ENCODE measurements at places on chromosomes 16 and 17. TPM values are rescaled to one million over a fixed set of nuclear protein-coding genes. Genes with fewer than 3 reads are reported as not detected.

- peak; percentile 94 for DNase-seq
These were observed at the start of gene FOXC2 for GRCh38 chr16:86566601-86566965. TSS of gene FOXC2 (plus strand) at chr16:86566829. CDS start at chr16:86567336, 507 bp downstream.

DNA sequence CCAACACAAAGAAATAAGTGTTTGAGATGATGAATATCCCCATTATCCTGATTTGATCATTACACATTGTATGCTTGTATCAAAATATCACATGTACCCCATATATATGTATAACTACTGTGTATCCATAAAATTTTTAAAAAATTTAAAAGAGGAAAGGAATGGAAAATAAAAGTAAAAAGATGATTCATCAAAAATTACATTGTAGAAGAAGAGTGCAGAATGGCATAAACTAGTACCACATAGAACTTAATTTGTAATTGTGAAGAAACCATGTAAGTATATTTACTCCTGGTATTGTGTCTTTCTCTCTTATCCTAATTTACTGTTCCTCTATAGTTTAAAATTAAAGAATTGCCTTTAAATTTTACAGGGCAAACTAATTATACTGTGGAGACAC lies 11.5 kb upstream of the KRT10 start:
- no peak for DNase-seq

- DNase-seq, result no peak
These were observed 4.6 kb downstream of the ANKRD11 start for GRCh38 chr16:89485701-89486246.

DNA sequence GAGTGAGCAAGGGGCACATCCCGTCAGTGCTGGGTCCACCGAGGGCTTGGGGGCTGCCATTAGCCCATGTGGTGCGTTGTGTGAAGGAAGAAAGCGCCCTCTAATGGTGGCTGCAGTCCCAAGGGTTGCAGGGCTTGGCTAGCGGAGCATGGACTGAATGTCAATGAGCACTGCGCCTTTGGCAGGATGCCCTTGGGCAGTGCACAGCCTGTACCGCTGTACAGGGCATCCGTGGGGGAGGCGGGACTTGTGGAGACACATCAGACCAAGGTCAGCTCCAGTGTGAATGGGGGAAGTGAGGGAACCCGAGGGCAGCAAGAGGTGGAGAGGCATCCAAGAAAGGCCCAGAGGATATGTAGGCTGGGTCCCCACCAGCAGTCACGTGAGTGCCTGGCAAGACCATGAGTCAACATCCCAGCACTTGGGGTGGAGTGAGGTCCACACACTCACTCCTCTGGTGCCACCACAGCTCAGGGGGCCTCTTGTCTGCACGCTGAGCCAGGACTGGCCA lies 75.5 kb upstream of the MED9 start:
- no peak for DNase-seq

DNA sequence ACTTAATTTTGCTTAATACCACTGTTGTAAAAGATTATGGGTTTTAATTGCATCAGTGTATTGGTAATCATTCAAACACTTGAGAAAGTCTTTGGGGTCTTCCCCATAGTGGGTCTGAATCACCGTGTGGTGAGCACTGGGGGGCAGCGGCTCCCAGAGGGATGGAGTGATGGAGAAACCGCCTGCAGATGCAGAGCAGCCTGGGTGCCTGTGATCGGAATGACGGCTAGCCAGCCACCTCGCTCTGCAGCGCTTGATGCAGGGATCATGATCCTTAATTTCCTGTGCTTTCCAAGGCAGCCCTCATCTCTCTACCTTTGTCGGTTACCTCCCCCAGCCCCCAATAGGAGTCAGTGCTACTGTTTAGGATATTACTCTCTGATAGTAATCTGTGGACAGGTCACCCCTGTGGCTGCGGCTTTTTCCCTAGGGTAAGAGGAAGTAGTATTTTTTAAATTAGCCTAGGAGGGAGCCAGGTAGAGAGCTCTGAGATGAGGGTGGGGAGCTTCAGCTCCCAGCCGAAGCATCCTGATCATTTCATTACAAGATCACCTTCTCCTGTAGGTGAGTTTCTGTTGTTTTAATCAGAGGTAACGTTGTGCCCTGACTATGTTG lies 135.6 kb downstream of the MSI2 start:
- no peak for DNase-seq

DNA sequence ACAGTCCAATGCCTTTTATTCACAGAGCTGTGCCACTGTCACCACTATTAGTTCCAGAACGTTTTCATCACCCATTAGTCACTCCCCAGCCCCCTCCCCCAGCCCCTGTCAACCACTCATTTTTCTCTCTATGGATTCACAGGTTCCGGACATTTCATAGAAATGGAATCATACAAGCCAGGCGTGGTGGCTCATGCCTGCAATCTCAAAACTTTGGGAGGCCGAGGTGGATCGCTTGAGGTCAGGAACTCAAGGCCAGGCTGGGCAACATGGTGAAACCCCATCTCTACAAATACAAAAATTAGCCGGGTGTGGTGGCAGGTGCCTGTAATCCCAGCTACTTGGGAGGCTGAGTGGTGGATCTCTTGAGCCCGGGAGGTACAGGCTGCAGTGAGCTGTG lies 759 bp upstream of the PAM16 start:
- no peak for DNase-seq

DNA sequence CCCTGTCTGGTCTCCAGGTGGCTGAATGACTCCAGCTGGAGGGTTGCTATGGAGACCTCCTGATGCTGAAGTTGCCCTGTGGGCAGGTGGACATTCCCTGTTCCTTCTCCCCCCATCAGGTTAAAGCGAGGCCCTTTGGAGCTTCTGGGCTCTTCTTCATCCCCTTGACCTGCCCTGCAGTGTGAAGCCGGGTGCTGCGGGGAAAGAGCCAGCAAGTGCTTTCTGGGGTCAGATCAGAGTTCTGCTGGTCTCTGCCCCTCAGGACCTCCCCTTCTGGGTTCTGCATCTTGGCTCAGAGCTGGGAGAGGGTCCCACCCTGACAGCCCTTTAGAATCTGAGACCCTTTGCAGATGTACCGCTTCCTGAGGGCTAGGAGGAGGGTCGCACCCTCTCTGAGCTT lies 25.1 kb downstream of the NKD1 start:
- DNase-seq, result no peak

DNA sequence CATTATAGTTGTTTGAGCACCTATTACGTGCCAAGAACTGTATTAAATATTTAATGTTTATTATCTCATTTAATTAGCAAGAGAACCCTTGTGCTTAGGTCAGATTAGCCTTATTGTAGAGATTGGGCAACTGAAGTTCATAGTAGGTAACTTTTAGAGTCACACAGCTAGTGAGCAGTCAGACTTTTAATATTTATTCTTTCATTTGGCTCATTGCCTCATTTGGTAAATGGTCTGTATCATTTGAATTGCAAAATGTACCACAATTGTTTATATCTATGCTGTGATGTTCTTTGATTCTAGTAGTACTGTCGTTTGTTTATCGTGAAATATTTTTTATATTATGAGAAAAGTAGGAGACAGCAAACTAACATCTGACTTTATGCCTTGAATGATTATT lies 7.6 kb downstream of the CLTC start:
- DNase-seq, result no peak

ANKRD40CL gene
- polyA plus RNA-seq, result 0.17 TPM

KRT40 gene
- not detected for polyA plus RNA-seq

ADORA2B gene
- 2.8 TPM for polyA plus RNA-seq

Measured in left renal pelvis (tissue), 4 donors.